ENCODE measurements at places on chromosomes 16 and 17.

DNA sequence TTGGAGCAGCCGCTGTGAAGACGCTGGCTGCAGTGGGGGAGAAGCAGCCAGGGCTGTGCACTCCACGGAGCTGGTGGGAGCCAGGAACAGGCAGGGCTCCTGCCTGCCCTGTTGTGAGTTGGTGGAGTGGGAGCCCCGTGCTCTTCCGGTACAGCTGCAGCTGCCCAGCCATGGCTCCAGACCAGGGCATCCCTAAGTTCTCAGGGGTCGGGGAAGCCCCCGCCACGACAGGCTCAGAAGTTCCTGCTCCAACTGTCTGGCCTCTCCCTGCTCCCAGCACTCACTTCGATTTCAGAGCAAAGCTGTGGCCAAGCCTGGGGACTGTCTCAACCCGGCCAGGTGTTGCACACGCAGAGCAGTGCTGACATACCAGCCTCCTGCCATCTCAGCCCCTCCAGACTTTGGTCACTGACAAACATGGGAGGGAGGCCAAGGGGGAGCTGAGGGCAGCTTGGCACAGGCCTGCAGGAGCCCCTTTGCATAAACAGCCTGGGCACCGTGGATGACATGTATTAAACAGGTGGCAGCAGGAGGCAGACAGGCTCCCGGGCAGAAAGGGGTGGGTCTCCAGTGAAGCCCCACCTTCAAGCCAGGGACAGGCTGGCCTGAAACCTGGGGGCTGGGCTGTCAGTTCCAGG, 13.9 kb upstream of the KDM8 start:
- DNase-seq: no peak

GRCh38 chr17:18093616-18094408, 6.1 kb downstream of the DRG2 start:
- peak; percentile 10 for DNase-seq

DNA sequence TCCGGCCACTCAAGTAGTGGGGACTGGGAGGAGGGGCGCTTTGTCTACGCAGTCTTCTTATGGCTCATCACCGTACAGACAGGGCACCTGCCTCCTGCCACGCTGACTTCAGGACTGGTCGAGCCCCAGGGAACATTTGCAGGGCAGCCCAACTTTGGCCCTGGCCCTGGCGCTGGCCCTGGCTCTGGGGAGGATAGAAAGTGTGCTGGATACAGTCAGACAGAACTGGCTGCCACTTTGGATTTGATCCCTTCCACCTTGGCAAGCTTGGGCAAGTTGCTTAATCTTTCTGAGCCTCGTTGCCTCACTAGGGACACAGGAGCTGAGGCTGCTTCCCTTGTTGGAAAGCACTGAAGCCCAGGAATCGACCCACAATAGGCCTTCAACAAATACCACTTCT, 13.6 kb downstream of the LGALS9 start:
- DNase-seq: no peak

GRCh38 chr17:60534010-60534555, 8.0 kb upstream of the APPBP2 start:
- no peak for DNase-seq

DNA sequence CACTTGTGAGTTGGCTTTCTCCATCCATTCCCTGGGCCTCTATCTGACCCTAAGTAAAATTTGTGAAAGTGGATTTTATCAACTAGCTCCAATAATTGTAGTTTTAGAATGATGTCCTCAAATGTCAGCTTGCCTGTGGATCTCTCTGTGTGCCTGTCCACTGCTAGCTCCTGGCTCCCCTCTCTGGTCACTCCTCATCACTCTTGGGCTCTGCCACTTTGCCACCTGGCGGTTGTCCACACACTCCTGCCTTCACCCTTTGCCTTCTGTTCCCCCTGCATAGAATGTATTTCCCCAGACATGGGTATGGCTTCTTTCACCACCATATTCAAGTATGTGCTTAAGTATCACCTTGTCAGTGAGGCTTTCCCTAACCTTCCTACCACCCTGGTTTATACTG, 19.8 kb downstream of the ANKFN1 start:
- peak; percentile 74 for DNase-seq

DNA sequence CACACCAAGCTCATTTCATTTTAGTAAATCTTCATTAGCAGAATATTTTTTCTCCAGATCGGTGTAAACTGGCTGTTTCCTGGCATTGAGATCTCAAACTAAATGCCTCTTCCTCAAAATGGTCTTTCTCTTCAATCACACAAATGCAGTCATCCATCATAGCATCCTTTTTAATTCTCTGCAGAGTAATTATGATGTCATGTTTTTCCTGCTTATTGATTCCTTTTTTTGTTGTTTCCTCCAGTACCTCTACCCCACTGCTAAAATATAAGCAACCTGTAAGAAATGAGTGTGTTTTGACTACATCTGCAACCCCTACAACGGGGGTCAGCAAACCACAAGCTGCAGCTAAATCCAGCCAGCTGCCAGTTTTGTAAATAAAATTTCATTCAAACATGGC, 65.6 kb upstream of the TOM1L1 start:
- no peak for DNase-seq

GRCh38 chr17:3030096-3030495, 33.3 kb downstream of the OR1D5 start:
- no peak for DNase-seq

DNA sequence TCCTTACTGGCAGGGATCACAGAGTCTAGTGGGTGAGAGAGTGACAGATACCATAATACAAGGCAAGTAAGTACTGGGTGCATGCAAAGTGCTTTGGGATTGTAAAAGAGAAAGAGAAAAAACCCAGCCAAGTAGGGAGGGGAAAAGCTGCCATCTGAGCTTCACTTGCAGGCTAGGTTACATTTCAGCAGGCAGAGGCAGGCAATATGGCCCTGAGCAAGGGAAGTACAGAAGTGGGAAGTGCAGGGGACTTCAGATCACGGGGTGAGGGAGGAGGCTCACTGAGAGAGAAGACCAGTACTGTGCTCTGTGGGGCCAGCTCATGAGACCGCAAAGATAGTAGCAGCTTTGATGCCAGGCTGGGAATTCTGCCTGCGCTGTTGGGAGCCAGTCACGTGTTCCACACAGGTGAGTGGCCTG, 230.6 kb downstream of the MSI2 start:
- DNase-seq: no peak

DNA sequence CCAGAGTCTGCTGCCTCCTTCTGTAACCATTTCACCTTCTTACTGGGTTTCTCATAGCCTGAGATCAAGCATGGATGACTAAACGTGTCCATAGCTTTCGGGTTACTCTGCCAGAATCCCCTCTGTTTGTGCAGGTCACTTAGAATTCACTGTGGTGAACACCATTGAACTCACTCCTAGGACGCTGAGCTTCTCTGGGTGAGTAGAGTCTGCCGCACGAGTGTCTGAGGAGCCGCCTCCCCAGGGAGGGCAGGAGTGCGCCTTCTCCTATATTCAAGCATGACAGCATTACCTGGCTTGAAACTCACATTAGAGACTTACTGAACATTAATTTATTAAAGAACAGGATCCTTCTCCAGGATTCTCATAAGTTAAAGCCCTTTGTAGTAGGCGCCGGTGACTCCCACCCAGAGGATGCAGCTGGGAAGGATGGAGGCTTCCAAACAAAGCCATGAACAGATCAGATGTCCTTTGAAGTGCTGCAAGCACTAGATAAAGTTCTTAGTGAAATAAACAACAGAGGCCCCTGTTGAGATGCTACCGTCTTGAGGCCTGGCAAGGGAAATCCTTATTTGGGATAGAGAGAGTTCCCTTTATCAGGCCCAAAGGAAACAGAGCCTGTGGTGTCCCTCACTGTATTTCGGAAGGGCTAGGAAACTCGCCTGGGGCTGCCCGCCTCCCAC, 144.6 kb upstream of the PLCG2 start:
- no peak for DNase-seq

DNA sequence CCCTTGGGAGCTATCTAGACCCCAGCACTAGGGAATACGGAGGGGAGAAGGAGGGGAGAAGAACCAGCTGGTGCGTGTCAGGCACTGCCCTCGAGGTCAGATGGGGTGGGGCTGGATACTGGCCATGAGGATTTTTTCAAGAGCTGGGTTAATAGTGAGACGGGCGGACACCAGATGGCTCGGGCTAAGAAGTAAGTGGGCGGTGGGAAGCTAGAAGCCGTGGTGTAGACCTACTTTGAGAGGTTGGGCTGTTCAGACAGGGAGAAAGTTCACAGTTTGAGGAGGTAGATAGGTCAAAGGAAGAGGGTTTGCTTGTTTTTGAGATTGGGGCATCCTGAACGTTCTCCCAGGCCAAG, 303.8 kb downstream of the SEC14L1 start:
- DNase-seq: no peak

GRCh38 chr17:52294301-52294700, 135.8 kb upstream of the CA10 start:
- no peak for DNase-seq

- no peak for DNase-seq
Observed at GRCh38 chr16:56773532-56773931, 43.6 kb downstream of the NUP93 start.

GRCh38 chr17:61118871-61119270, 280.8 kb upstream of the TBX2 start:
- no peak for DNase-seq

GRCh38 chr17:2418572-2418971, 17.7 kb upstream of the MNT start:
- no peak for DNase-seq

DNA sequence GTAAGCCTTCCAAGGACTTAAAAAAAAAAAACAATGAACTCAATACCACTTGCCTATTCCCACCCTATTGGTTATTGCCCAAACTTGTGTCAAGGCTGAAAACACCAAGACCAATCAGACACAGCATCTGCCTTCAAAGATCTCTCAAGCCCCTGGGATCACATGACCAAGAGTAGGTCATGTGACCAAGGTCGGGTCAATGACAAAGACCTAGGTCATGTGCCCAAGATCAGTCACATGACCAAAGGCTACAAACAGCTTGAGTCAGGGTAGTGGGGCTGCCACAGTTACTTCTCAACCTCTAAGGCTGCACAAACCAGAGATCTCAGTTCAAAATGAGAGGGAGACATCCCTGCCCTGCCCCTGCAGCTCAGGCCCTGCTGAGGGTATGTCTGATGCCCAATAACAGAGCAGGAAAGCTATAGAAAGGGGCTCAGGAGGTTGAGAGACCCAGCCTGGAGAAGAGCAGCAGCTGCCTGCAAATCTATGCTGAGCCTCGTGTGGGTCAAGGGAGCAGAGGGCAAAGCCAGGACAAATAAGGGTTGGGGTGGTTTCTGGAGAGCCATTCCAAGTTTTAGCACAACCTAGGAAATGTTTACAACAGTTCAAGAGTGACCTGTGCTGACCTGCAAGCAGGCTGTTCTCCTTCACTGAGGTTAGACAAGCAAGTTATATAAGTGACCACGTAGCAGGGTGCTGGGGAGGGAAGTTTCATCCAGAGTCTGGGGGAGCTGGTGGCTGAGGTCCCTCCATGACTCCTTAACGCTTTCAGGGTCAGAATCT, 48.8 kb downstream of the PIMREG start:
- no peak for DNase-seq

GRCh38 chr17:17440010-17440843, 36.6 kb upstream of the MED9 start:
- DNase-seq: peak; percentile 85

DNA sequence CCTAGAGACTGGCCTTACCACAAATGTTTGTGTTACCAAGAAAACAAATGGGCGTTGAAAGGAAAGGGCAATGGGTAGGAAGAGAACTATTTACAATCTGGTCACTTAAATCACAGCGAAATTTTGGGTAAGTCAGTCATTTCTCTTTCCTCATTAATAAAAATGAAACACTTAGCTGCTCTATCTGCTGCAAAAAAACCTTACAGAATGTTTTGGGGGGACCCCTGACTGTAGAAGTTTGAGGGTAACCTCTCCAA, 742 bp upstream of the NUTF2 start:
- DNase-seq: no peak

- no peak for DNase-seq
Observed at GRCh38 chr17:57377094-57377493, 120.8 kb downstream of the MSI2 start.

- DNase-seq: no peak
Observed at GRCh38 chr17:15434956-15435355, 32.5 kb downstream of the CDRT4 start.

DNA sequence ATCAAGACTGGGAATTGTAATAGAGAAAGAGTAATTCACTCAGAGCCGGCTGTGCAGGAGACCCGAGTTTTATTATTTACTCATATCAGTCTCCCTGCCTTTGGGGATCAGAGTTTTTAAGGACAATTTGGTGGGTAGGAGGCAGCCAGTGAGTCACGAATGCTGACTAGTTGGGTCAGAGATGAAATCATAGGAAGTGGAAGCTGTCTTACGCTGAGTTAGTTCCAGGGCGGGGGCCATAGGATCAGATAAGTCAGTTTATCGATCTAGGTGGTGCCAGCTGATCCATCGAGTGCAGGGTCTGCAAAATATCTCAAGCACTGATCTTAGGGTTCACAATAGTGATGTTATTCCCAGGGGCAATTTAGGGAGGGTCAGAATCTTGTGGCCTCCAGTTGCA, 20.2 kb upstream of the GUCY2D start:
- DNase-seq: no peak

DNA sequence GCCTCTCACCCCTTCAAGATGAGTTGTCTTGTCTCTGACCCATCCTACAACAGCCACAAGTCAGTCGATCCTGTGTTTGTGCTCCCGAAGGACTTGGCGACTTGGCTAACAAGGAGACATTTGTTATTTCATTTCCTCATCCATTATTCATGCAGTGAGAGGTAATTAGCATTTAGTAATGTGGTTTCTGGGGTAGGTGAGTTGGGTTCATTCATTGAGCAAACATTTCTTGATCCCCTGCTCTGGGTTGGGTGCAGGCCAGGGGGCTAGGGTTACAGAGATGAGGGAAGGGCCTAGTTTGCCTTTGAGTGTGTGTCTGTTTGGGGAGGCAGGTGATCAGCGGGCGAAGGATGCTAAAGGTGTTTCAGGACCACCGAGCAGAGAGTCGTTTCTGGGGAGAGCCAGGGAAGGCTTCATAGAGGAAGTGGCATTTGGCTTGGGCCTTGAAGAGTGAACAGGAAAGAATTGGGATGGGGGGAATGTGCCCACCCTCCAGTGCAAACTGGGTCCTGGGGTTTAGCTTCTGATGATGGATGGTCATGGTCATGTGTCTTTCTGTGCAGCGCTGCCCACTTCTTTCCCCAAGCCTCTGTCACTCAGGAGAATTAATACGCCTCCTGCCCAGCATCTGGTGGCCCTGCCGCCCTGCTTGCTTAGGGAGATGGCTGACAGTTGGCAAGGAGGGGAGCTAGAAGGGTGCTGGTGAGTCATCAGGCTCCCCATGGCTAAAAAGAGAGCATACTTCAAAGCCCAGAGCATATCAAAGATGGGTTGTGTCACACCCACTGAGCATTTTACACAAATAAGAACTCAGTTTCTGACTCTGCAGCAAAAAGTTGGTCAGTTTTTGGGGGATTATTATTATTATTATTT, 38.5 kb downstream of the MSI2 start:
- peak; percentile 88 for DNase-seq

GRCh38 chr16:2835638-2836493, 5.8 kb downstream of the ZG16B start:
- DNase-seq: no peak

GRCh38 chr17:81434072-81434471, 38.8 kb downstream of the BAHCC1 start:
- DNase-seq: no peak

Measured in NCI-H2029 treated with DMSO at 0.1 percent for 48 hours (cell line).